ENCODE measurements at places on chromosomes 6 and 20.

DNA sequence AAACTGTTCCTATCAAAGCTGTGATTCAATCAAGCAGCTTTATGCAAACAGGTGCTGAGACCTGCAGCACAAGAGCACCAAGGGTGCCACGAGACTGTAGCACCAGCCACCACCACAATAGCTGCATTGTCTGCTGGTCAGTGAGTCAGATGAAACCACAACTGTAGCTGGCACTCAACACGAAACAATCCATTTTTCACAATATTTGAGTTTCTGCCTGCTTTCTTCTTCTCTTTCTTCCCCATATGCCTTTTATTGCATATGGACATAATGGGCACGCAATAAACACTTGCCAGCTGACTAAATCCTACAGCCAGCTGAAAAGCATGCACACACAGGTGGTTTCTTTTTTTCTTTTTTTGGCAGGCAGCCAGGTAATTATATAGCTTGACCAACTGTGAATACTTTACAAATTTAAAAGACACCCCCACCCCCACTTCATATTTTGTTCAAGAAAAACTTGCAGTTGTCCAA is 16.6 kb downstream of the SLC2A12 start:
- DNase-seq, result peak; percentile 89

DNA sequence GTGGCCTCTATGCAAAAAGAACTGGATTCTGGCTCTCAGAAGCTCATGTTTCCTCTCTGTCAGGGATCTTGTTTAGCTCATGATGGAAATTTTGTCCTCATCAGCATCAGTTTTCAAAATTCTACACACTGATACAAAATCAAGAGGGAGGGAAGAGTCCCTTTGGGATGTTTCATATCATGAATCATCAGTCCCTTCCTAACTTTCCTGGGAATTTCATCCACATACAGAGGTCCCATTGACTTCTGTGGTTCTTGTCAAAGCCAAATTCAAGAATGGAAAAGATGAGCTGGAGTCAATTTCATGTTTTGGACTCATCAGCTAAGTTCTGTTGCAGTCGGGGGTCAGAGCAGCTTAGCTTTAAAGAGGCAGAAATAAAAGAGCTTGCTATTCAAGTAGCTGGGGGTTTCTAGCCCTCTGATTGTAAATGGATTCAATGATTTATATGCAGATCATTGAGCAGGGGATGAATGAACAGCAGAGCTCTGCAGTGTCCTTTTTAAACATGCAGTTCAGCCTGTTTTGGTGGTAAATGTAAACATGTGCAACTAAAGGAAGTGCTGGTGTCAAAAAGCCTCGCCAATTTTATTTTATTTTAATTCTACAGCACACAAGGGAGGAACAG is 21.3 kb upstream of the TMEM14A start:
- no peak for DNase-seq

DNA sequence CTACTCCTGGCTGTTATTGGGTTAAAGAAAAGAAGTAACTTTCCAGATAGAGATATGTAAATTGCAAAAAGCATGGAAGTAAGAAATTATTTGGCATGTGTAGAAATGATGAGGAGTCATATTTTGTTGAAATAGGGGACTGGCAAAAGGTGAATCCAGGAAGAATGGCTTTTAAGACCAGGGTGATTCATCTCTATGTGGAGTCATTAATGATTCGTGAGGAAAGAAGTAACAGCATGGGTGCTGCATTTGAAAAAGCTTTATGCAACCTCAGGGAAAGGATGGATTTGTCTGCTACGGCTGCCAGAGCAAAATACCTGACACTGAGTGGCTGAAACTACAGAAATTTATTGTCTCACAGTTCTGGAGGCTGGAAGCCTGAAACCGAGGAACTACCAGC is 14.8 kb upstream of the SYNE1 start:
- no peak for DNase-seq

GRCh38 chr6:75611011-75611701 is 9.5 kb downstream of the SENP6 start:
- no peak for DNase-seq

GRCh38 chr6:62217866-62218265 is 68.2 kb downstream of the KHDRBS2 start:
- no peak for DNase-seq

DNA sequence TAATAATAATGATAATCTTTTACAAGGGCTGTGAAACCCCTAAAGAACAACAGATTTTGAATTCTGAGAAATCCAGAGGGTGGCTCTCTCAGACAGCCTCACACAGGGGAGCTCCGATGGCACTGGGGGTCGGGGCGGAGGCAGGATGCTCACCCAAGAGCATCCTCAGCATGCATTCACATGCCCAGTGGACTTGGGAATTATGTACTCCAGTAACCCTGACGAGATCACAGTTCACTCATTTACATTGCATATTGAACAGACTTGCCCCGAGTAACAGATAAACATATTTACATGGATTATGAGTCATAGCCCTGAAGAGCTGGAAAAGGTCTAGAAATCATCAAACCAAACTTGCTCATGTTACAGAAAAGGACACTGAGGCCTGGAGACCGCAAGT is 482.7 kb upstream of the JARID2 start:
- DNase-seq, result no peak

DNA sequence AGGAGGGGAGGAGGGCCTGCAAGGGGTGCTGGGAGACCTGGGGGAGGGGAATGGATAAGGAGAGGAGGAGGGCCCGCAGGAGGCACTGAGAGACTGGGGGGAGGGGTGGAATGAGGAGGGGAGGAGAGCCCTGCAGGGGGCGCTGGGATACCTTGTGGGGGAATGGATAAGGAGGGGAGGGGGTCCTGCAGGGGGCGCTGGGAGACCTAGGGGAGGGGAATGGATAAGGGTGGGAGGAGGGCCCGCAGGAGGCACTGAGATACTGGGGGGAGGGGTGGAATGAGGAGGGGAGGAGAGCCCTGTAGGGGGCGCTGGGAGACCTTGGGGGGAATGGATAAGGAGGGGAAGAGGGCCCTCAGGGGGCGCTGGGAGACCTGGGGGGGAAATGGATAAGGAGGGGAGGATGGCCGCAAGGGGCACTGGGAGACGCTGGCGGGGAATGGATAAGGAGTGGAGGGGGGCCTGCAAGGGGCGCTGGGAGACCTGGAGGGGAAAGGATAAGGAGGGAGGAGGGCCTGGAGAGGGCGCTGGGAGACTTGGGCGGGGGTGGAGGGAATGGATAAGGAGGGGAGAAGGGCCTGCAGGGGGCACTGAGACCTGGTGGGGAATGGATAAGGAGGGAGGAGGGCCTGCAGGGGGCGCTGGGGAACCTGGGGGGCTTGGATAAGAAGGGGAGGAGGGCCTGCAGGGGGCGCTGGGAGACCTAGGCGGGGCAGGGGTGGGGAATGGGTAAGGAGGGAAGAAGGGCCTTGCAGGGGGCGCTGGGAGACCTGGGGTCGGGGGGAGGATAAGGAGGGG is 1.3 kb upstream of the CTCFL start:
- no peak for DNase-seq
